ENCODE measurements at places on chromosomes 16 and 17. TPM values are rescaled to one million over a fixed set of nuclear protein-coding genes. Genes with fewer than 3 reads are reported as not detected.

DNA sequence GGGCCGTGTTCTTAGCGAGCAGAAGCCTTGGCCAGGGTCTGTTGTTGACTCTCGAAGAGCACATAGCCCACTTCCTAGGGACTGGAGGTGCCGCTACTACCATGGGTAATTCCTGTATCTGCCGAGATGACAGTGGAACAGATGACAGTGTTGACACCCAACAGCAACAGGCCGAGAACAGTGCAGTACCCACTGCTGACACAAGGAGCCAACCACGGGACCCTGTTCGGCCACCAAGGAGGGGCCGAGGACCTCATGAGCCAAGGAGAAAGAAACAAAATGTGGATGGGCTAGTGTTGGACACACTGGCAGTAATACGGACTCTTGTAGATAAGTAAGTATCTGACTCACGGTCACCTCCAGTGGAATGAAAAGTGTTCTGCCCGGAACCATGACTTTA is 18.5 kb downstream of the RSPRY1 start:
- DNase-seq = no peak

- no peak for DNase-seq
Observed at GRCh38 chr17:2158396-2158780, 103.5 kb downstream of the HIC1 start.

DNA sequence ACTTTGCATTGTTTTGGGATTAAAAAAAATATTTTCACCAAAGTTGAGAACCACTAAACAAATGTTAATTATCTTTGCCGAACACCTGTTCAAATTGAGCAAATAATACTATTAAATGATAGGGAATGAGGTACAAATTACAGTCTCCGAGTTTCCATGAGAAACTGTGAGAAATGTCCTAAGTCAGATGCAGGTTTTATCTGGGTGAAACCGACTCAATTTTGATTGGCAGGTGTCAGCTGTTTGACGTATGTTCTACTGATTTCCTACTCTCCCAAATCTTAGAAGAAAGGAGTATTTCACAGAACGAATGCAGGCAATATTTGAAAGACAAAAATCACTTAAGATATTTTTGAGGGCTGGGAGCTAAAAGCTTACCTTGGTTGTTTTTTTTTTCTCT is 622.0 kb upstream of the GOT2 start:
- no peak for DNase-seq

DNA sequence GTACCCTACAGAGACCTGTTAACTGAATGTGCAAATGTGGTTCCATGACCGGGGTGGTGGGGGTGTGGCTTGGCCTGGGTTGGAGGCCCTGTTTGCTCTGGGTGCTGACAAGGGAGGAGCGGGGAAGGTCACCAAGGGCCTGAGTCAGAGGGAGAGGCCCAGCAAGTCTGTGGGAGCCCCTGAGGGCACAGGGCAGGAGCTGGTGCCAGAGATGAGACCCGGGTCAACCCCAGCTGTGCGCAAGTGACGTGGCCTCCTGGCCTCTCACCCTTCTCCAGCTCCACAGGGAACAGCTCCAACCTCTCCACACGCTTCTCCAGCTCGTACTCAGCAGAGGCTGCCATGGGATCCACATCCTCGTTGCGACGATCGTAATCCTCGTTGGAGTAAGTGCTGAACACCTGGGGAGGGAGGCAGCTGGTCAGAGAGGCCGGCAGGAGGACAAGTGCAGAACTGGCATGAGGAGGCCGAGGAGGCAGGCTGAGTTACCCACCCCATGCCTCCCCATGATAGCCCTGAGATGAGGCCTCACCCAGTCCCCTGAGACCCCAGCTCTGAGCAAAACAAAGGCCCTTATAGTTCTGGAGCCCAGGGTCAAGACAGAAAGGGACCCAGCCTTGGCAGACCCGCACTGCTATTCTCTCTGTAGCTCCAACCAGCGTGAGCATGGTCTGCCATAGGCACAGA is 5.5 kb downstream of the PPP1R9B start:
- no peak for DNase-seq

- DNase-seq = no peak
Observed at GRCh38 chr17:50312308-50312707, 33.6 kb upstream of the XYLT2 start.

- DNase-seq = no peak
Observed at GRCh38 chr16:24775455-24775854, 46.0 kb downstream of the TNRC6A start.

DNA sequence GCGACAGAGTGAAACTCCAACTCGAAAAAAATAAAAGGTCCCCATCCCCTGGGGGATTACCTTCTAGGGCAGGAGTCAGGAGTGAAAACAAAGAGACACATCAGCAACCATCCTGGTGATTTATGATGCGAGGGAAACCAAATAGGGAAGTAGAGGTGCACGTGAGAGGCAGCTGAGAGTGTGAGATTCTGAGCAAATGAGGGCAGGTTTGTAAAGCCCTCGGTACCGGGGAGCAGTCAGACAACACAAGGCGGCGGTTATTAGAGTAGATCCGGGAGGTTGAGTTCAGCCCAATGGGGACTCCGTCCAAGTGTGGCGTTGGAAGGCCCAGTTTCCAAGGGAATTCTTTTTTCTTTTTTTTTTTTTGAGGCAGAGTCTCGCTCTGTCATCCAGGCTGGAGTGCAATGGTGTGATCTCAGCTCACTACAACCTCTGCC is 7.4 kb upstream of the ARMC7 start:
- DNase-seq = no peak

DNA sequence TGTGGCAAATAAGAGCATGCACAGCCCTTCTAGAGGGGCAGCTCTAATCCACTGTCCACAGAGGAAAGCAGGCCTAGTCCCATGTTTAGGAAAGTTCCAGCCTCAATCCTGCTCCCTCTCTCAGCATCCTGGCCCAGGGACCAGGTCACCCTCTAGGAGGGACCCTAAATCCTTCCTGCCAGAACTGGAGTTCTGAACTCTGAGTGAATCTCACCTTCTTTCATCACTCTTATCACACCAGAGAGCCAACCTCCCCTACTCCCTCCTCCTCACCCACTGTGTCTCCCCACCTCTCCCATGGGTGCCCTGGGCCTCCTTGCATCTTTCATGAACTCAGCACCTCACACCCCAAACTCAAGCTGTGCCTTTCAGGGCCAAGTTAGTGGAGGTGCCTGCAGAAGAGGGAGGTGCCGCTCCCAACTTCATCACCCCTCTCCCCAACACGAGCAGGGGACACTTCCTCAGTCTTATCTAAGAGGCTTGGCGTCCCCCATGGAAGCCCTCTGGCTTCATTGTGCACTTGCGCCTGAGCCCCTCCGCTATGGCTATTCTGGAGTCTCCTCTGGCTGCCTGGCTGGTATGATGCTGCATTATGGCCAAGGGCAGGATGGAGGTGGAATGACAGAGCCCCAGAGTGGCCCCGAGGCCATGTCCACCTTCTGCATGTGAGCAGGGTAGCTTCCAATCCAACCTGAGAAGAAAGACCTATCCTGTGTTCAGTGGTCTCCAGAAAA is 31.7 kb downstream of the PIK3R6 start:
- no peak for DNase-seq

GRCh38 chr17:50052822-50053653 is 2.9 kb upstream of the ITGA3 start:
- DNase-seq = no peak

- DNase-seq = no peak
Observed at GRCh38 chr17:6867849-6868248, 36.3 kb upstream of the TEKT1 start.

- no peak for DNase-seq
Observed at GRCh38 chr16:65728167-65728566, 606.3 kb upstream of the CDH11 start.

DNA sequence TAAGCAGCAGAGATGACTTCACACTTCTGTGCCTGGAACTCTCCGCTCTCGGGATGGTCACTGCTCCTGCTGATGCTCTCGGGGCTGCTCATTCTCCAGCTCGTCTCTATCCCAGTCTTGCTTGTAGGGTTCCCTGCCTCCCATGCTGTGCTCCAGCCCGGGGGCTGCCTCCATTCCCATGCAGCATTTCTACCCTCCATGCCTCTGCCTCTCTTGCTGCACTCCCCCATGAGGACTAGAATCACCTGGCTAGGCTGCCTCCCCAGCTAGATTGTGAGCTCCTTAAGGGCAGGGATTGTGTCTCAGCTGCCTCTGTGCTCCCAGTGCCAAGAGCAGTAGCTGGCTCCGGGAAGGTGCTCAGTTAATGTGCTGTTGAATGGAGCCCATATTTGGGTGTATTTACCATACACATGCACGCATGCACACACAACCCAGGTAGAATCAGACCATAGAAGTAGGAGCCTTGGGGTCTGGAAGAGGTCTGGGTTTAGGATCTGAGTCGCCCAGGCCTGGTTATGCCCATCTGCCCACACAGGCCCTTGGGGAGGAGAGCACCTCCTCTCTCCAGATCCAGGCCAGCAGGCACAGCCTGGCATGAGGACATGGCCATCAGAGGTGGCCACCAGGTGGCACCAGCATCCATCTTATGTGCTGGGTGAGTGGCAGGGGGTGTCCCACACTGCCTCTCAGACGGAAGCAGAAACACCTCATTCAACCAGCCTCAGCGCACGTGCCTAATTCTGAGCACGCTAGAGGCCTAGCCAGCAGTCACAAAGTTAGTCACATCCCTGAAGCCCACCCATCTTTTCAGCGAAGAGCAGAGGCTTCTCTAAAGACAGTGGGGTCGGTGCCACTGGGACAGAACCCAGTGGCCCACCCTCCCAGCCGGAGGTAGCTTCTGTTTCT is 9.3 kb downstream of the GIT1 start:
- DNase-seq = peak; percentile 96

DNA sequence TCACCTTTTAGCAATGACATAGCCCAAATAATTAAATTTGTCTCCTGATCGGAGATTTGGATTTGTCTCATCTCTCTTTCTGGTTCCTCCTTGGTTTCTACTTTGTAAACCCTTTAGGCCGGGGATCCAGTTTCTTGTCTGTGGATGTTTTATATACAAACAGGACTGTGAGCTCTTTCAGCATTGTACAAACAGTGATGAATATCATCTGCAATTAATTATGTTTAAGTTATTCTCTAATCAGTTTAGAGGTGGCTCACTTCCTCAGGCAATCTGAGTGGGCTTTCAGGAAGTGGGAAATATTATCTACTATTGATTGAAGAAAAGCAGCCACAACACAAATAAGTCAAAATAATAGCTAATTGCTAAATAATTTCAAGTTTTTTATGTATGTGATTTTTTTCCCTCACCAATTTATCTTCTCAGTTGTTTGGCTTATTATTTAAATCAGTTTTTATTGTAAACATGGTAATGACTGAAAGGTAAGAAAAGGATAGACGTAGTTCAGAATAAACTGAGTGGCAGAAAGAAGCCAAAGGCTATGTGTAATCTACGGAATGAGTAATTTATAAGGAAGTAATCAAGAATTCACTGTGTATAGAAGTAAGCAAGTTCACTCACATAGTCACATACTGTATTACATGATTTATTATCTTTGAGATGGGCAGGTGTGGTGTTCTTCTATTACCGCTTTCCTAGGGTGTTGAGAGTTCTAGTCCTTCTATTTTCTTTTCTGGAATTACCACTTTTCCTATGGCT is 3.4 kb upstream of the ABCC11 start:
- no peak for DNase-seq

GRCh38 chr16:30910427-30911029 is 12.8 kb upstream of the FBXL19 start:
- DNase-seq = no peak

DNA sequence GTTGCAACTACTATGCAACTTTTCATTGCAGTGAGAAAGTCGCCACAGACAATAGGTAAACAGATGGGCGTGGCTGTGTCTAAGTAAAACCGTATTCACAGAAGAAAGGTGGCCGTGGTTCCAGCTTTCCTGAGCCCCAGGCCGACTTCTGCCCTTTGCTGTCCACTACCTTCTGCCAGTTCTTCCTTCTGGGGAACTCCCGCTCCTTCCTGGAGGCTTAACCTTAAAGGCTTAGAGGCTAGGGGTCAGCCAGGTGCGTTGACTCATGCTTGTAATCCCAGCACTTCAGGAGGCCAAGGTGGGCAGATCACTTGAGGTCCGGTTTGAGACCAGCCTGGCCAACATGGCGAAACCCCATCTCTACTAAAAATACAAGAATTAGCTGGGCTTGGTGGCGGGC is 2.1 kb upstream of the SEPTIN12 start:
- no peak for DNase-seq

HIC1 gene
- total RNA-seq = 27.2 TPM

G6PC1 gene
- not detected for total RNA-seq

TPSG1 gene
- 0.81 TPM for total RNA-seq

KRTAP9-2 gene
- not detected for total RNA-seq

NDUFB10 gene
- total RNA-seq = 88.1 TPM

NPIPB6 gene
- total RNA-seq = 3.3 TPM

RASL10B gene
- 1.3 TPM for total RNA-seq

TBC1D3G gene
- total RNA-seq = not detected

NLRC3 gene
- 2.3 TPM for total RNA-seq

SBK1 gene
- 0.16 TPM for total RNA-seq
